Lower leg skin (tissue), 4 donors: ENCODE measurements at places on chromosomes 7 and 10. TPM values are rescaled to one million over a fixed set of nuclear protein-coding genes. Genes with fewer than 3 reads are reported as not detected.

DNA sequence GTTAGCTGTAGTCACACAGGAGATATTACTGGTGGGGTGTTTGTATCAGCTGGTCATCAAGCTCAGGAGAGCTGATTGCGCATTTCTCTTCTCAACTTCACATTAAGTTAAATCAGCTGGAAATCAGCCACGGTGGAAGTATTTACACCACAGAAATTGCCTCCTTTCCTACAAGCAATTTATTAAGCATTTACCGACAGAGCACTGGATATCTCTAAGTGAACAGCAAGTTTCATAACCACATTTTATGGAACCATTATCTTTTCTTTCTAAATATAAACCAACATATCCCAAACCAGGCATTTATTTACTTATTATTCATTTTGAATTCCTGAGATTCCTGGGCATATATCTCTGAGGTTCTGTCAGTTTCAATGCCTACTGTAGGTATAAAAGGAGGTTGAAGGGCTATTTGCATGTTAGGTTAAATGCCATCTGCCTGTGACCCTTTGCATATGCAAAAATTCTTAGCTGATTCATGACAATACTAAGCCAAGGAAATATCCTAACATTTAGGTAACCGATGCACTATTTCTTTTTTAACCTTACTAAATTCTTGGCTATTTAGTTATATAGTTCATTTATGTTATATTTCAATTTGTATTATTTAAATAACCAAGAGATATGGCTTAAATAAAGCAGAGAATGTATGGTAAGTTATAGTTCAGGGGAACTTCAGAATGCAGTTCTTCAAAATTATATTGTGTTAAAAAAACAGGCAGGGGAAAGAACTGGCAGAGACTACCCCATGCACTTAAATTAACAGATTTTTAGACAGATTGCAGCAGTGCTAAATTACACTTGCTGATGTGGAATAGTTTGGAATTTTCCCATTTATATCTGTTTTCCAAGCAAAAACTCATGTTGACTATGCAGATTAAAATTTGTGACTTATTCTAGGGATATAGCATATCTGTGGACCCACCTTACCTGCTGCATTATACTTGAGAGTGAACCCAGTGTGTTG is 56.8 kb downstream of the DYNC1I1 start:
- no peak for DNase-seq

- peak; percentile 66 for DNase-seq
These were observed 2.9 kb downstream of the MNX1 start for GRCh38 chr7:157007470-157008066.

DNA sequence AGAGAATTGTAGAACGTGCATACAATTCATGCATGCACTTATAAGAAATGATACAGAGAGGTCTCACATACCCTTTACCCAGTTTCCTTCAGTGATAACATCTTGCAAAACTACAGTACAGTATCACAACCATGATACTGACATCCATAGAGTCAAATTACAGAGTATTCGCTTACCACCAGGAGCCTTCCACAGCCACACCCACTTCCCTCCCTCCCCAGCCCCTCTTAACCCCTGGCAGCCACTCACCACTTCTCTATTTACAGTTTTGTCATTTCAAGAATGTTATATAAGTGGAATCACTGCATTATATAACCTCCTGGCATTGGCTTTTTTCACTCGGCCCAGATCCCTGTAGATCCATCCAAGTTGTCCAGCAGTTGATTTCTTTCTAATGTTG is 143.8 kb downstream of the ZNF248 start:
- no peak for DNase-seq

DNA sequence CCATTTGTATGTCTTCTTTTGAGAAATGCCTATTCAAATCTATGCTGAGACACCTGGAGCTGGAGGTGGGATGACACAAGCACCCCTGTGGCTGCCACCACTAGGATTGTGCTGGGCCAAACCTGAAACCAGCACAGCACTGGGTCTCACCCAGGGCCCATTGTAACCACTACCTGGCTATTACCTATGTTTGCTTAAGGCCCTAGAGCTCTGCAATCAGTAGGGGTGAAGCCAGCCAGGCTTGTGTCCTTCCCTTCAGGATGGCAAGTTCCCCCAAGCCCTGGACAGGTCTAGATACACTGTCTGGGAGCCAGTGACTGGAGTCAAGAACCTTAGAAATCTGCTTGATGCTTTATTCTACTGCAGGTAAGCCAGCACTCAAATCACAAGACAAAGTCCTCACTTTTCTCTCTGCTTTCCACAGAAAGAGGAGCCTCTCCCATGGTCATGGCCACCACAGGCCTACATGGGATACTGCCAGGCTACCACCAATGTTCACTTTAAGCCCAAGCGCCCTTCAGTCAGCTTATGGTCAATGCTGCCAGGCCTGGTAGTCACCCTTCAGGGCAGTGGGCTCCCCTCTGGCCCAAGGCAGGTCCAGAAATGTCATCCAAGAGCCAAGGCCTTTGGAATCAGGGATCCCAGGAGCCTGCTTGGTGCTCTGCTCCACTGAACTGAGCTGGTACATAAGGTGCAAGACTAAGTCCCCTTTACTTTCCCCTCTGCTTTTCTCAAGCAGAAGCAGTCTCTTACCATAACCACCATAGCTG is 105.3 kb downstream of the BMS1 start:
- DNase-seq, result no peak

DNA sequence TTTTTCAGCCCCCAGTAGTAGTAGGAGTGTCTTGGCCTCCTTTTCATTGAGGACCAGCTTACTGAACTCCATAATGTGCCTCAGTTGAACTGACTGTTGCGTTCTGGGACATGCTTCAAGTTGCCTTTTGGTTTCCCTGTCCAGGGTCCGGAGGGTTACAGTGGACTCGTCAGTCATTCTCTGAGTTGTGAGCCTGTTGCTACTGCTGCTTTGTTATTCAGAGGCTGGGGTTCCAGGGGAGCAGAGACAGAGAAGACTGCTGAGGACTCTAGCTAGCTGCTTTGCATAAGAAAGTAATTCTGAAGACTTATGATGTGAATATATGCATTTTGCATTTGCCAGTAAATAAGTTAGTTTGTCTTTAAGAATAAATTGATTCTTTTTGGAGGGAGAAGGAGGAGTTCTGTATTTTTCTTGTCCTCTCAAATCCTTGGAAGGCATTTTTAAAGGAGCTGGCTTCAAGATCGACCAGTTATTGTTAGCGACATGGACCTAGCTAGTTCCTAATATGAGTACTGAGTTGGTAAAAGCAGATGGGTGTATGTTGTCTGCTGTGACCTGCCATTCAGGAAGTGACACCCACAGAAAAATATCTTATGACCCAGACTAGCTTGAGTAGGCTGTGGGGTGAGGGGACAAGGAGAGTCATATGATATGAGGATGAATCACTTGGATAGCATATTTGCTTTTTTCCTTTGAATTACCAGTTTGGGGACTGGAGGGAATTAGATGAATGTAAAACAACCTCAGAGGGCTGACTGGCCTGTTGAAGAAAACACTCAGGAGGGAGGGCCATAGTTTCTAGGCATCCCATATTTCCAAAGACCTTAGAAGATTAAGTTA is 8.3 kb downstream of the PI4K2A start:
- peak; percentile 66 for DNase-seq

DNA sequence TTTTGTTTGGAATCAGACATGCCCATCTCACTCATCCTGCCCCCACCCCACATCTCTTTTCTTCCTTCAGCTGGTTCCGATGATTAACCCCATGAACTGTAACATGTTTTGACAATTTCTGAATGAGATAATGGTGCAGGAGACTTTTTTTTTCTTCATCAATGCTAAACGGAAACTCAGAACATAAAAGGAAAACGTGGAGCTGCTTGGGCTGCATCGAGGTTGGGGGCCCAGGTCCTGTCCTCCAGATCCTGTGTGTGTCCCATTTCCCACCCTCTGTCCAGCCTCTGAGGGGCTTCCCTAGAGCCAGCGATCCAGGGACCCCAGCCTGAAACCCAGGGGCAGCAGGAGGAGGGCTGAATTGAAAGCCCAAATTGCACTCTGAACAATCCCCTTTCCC is 263.8 kb upstream of the GRB10 start:
- peak; percentile 10 for DNase-seq

- no peak for DNase-seq
These were observed 341.8 kb upstream of the SEMA3A start for GRCh38 chr7:84536271-84536870.

DNA sequence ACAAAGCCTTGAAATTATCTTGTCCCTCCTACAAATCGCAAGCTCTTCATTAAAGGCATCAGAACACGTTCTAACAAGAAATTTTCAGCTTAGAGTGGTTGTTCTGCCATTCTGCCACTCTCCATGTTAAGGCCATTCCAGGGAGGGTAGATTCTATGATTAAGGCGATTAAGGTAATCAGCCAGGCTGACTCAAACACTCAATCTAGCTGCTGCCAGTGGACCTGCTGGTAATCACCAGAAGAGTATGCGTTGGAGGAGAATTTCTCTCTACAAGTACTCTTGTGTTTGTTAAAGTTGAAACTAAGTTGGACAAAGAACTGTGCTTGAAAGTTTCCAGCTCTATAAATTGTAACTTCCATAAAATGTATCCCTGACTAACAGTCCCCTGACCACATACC is 149.2 kb upstream of the COL1A2 start:
- no peak for DNase-seq

DNA sequence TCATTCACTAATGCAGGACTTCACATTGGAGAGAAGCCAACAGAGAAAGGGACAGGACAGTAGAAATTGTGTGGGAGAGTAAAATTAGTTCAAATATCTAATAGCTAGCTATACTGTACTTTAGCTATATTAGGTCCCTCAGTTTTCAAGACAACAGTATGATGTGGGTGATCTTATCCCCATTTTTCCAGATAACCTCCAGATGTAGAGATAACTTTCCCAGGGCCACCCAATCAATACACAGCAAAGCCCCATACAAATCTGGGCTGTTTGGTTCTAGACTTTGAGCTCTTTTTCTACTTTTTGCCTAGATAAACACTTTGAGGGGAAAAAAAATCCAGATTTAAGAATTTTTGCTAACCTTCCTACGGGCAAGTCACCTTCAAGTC is 482 bp upstream of the CLDN12 start:
- DNase-seq, result no peak

GRCh38 chr10:35135861-35136260 is 9.2 kb downstream of the CREM start:
- DNase-seq, result no peak

- DNase-seq, result no peak
These were observed 73.4 kb upstream of the CUX1 start for GRCh38 chr7:101743995-101744360.

GRCh38 chr7:117995850-117996650 is 122.8 kb upstream of the CTTNBP2 start:
- no peak for DNase-seq

DNA sequence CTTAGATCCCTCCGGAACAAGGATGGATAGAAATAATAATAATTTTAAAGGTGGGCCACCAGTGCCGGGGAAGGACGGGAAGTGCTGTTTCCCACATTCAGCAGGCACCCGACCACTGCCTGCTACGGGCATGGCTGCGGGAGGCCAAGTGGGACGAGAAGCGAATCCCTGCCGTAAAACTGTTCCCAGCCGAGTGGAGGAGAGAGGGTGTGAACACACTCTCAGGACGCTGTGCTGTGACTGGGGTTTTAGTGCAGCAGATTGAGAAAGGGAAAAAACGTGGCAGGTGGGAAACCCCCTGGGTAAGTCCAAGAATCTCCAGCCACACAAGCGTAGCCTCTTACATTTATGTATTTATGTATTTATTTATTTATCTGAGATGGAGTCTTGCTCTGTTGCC is 158.8 kb downstream of the DNAJB6 start:
- DNase-seq, result no peak

- DNase-seq, result peak; percentile 83
These were observed 100.9 kb downstream of the FOXL3 start for GRCh38 chr7:390761-391410.

DNA sequence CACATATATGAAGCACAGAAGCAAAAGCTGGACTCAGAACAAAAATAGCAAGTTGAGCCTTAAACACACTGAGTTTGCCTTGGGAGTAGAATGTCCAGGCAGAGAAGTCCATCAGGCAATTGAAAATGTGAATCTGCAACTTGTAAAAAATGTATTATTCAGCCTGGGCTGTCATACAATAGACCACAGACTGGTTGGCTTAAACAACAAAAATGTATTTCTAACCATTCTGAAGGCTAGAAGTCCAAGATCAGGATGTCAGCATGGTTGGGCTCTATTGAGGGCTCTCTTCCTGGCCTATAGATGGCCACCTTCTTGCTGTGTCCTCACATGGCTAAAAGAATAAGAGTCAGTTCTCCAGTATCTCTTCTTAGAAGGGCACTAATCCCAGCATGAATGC is 76.5 kb upstream of the CAPZA2 start:
- DNase-seq, result no peak

DNA sequence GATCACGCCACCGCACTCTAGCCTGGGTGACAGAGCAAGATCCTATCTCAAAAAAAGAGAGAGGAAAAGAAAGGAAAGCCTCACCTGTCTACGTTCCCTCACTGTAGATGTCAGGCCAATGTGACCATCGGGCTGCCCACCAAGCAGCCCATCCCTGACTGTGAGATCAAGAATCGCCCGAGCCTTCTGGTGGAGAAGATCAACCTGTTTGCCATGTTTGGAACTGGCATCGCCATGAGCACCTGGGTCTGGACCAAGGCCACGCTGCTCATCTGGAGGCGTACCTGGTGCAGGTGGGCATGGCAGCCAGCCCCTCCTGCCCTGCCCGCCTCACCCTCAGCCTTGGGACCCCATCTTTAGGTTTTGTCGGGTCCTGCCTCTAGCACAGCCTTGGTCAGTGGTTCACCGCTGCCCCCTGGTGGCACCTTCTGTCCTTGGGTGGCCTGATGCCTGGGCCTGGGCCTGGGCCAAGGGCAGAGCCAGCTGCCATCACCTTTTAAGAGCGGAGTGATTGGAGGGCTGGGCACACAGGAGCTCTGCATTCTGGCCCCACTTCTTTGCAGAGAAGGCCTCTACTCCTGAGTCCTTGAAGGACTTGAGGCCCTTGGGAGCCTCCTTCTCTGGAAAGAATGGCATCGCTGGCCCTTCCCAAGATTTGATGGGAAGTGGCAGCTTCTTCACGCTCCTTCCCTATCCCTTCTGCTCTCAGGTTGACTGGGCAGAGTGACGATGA is 14.4 kb upstream of the AHCYL2 start:
- peak; percentile 55 for DNase-seq

The RBM20 gene
- 3.5 TPM for total RNA-seq

The ACTL6B gene
- total RNA-seq, result not detected

The NUTM2B gene
- 1.3 TPM for total RNA-seq

The ANKRD30A gene
- 0.08 TPM for total RNA-seq

The CHAT gene
- not detected for total RNA-seq

The NKX2-3 gene
- total RNA-seq, result not detected

The NEURL1 gene
- total RNA-seq, result 0.13 TPM

The ASB10 gene
- not detected for total RNA-seq

The ALKBH4 gene
- total RNA-seq, result 25.2 TPM
